NCI-H510A (cell line): ENCODE measurements at places on chromosomes 7 and 10.

DNA sequence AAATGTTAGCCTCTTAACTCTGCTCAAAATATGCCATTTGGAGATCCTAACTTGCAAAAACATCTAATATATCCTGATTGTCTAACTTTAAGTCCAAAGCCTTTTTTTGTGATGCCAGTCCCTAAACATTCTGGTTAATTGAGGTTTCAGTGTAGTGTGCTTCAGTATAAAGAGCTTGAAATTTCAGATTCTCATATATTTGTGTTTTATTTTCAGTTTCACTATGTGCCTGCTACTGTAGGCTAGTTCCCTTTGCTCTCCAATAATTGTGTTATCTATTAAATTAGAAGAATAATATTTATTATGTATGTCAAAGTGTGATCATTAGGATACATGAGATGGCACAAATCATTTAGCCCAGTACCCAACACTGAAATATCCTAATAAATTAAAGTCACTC, 1361.2 kb downstream of the XPNPEP1 start:
- DNase-seq: no peak

GRCh38 chr10:45422866-45423659, 49.0 kb downstream of the ALOX5 start:
- DNase-seq: no peak

GRCh38 chr10:72285972-72286521, 12.3 kb downstream of the DDIT4 start:
- DNase-seq: no peak

- DNase-seq: no peak
These were observed 11.9 kb upstream of the GTF2IRD1 start for GRCh38 chr7:74441801-74442200.

GRCh38 chr7:146370171-146370570, 253.6 kb downstream of the CNTNAP2 start:
- DNase-seq: no peak

- DNase-seq: no peak
These were observed 31.8 kb downstream of the ARHGAP22 start for GRCh38 chr10:48573045-48573444.

GRCh38 chr7:106448992-106449859, 164.4 kb upstream of the NAMPT start:
- no peak for DNase-seq

DNA sequence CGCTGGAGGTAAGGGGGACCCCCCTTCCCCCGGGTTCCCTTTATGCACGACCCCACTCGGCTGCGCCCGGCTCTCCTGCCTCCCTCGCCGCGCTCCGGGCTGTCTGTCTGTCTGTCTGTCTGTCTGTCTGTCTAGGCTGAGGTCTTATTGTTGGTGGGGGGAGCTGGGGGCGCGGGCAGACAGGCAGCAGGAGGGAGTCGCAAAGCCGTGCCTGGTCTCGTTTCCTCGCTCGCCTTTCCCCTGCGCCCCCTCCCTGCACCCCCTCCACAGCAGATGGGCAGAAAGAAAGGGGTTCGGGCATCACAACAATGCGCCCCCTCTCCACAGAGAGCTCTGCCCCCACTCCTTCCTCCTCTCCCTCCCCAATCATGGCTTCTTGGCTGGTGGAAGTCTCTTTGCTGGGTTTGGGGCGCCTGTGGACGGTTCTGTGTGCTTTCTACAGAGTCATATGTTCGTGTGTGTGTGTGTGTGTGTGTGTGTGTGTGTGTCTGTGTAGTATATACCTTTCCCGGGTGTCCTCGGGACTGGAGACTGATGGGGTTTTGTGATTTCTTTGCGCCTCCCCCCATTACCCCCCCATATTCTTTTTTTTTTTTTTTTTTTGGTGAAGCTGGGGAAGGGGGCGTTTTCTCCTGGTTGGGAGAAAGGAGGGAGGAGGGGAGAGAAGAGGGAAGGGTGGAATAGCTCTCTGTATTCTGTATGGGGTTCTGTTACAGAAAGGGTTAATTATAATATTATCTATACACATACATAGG, 1.9 kb downstream of the AUTS2 start:
- no peak for DNase-seq

GRCh38 chr7:373818-374705, 84.1 kb downstream of the FOXL3 start:
- no peak for DNase-seq

DNA sequence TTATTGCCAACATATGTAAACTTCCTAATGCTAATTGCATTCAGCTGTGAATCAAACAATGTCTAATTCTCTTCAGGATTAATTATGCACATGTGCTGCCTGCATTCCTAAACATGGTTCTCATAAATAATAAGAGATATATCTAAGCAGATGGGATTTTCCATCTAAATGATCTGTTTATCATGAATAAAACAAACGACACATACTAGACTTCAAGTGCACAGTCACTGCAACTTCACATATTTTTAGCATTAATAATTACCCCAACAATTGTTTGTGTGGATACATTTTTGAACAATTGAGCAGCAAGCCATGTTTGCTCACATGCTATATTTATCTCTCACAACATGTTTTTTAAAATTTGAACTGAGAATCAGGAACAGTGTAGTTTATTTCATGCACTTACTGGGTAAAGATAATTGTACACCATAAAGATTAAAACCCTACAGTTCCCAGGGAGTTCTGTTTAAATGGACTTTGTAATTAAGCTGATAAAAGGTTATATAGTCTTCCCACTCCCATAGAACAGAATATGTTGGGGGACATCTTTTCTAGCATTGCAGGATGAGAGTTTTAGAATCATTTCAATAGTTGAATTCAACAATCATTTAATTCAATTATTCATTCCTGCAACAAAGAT, 378.5 kb downstream of the MDFIC start:
- DNase-seq: no peak
